Fibroblast of skin of right quadriceps (primary cell): ENCODE measurements at places on chromosomes 1 and 21.

DNA sequence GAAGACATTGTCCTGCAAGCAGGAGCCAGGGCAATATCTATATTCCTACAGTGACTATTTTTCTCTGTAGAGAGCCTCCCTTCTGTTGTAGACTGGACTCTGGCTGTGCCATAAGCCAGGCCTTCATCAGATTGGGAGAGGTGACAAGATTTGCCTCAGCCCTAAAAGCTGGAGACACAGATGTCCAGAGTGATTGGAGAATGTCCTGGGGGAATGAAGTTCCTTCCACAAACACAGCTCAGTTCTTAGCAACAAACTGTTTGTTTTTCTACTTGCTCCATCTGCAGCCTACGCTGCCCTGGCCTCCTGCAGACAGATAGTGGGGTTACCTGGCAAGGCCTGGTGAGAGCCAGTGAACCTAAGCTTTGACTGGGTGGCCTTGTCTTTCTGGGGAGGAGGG is 29.9 kb upstream of the SNX27 start:
- DNase-seq, result no peak

DNA sequence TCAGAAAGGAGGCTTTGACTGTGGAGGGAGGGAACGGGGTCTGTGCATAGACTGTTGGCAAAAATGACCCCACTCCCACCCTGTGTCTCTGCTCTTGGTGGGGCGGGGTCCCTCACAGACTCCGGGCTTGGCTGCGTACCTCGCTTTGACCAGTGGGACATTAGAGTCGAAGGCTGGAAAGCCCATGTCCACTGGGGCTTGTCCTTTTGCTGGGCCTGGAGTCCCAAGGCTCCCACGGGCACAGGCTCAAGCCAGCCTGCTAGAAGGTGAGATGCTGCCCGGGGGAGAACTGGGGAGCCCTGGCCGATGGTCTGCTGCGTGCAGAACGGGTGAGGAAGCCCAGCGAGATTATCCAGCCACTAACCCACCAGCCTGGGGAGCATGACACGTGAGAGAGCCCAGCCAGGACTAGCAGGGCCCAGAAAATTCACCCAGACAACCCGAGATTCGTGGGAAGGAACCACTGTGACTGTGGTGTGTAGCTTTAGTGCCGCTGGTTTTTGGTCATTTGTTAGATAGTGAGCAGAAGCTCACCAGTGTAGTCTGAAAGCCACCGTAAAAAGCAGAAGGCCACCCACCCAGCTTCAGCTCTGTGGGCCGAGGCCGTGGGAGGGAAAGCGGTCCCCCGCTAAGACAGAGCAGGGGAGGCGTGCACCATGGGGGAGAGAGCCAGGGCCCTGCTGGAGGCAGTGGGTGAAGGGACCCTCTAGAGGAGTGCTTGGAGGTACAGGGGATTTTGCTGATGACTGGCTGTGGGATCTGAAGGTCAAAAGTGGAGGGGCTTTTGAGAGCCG is 78.3 kb upstream of the C1orf174 start:
- no peak for DNase-seq

GRCh38 chr1:205294175-205294917 is 27.2 kb downstream of the NUAK2 start:
- peak; percentile 98 for DNase-seq

GRCh38 chr1:225318706-225319575 is 108.9 kb downstream of the LBR start:
- DNase-seq, result peak; percentile 31

DNA sequence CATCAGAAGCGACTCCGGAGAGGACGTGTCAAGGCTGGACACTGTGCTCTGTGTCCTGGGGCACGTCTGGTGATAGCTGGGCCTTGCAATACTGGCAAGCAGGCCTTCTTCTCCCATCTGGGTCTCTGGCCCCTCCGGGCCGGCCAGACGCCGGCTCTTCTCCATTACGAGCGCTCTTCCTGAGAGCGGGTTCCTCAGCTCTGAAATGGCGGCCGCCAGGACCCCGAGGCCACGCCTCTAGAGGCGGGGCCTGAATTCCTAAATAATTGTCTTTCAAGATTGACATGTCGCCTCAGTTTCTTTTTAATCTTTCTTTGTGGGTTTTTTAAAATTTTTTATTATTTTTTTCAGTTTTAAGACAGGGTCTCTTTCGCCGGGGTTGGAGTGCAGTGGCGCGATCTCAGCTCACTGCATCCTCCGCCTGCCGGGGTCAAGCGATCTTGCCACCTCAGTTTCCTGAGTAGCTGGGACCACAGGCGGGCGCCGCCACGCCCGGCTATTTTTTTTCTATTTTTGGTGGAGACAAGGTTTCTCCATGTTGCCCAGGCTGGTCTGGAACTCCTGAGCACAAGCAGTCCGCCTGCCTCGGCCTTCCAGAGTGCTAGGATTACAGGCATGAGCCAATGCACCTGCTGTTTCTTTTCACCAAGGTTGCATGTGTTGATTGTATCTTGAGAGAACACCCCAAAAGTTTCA is 9.2 kb downstream of the RNF2 start:
- DNase-seq, result no peak

DNA sequence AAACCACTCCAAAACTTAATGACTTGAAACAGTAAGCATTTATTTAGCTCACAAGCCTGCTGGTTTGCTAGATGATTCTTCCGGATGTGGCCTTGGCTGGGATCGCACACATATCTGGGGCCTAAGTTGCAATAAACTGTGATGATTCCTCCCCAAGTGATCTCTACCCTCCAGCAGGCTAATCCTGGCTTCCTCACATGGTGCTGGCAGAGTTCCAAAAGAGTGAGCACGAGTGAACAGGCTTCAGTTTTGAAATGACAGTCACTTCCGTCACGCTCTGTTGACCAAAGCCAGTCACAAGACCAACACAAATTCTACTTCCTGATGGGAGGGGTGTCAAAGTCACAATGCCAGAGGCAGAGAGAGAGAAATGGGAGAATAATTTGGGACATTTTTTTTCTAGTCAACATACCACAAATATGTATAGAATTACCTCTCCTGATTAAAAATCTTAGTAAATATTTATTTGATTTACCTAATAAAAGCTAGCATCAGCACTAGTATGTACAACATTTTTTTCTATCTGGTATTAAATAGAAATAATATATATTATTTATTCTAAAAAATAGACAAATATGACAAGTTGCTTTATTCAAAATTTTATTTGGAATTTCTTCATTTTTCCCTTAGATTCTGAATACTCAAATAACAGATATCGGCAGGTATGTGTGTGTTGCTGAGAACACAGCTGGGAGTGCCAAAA is 292.7 kb downstream of the TPR start:
- peak; percentile 80 for DNase-seq

DNA sequence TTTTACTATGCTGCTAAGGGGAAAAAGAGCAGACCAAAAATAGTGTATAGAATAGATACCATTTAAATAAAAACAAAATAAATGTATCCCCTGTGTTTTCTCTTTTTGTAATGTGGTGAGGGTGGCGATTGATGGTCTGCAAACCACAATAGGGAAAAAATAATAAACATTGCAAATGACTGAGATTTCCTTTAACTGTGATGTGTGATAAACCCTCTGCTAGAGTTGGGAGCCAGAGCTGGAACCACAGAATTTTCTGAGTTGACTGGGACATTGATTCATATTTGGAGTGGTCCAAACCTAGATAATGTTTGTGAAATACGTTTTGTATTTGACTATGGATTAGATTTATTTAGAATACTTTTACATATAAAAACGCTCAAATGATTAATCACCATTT is 70.6 kb upstream of the PTGFR start:
- DNase-seq, result peak; percentile 50

DNA sequence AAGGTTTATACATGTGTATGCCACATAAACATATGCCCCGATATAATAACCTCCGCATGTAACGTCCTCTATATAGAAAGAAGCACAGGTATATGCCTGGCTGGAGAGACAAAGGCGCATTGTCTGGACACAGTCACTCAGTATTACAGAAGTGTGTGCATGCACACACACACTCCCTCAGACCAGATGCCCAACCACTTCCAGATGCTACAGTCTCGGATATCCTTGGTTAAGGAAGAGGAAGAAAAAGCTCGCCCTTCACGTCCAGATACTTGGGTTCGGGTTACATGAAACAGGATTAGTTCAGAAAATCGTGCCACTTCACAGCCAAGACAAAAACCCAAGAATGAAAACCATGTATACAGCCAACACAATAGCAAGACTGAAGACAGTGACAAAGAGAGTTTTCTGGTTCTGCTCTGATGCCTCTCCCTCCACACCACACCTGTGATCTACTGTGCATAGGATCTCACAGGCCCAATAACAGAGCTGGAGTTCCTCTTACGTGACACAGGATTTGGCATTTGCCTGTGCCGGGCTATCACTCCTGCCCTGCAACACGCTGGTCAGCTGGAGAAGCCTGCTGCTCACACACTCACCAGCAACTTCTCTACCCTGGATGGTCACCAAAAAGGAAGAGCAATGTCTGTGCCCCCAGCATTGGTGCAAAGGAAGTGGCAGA is 75.0 kb downstream of the SSBP3 start:
- peak; percentile 76 for DNase-seq

- DNase-seq, result no peak
These were observed 10.6 kb downstream of the PAX7 start for GRCh38 chr1:18641005-18641941.

GRCh38 chr21:34880401-34880800 is 168.7 kb downstream of the RUNX1 start:
- no peak for DNase-seq

DNA sequence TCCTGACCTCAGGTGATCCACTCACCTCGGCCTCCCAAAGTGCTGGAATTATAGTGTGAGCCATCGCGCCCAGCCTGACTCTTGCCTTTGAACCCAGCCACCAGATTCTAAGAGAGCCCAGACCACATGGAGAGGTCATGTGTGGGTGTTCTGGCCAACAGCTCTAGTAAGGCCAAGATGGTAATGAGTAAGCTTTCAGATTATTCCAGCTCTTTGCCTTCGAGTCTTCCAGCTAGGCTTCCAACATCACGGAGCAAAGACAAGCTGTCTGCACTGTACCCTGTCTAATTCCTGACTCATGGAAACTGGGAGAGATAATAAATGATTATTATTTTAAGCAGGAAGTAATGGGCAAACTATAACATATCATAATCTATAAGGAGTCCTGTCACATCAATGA is 14.8 kb upstream of the ZFP69B start:
- no peak for DNase-seq

- DNase-seq, result no peak
These were observed 21.6 kb downstream of the HSF2BP start for GRCh38 chr21:43637530-43638158.

DNA sequence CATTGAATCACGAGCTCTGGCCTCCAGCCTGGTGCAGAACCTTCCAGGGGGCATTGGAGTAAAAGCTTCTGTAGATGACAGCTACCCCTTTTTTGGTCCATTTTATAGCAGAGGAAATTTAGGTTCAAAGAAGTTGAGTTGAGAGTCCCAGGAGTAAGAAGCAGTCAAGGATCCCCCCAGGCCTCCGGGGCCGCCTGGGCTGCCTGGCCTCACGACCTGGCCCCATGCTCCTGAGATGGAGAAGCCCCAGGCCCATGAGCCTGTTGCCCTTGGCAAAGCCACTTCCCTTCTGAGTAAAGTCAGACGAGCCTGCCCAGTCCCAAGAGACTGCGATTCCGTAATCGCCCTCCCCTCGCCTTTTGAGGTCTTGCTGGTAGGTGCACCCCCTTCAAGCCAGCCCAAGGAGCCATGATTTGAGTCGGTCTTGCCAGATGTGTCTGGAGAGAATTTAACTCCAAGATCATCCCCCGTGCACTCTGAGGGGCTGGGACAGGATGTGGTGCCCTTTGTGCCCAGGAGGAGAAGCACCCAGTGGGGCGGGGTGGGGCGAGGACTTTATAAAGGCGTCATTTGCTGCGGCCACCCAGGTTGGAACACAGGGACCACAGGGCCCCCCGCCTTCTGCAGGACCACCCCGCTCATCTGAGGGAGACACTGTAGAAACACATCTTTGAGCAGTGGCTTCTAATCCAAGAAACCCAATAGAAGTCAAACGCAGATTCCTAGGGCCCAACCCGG is 30.1 kb downstream of the PDE9A start:
- no peak for DNase-seq

- DNase-seq, result no peak
These were observed 32.1 kb upstream of the ADORA3 start for GRCh38 chr1:111535256-111536191.

GRCh38 chr1:42833981-42834380 is 12.4 kb upstream of the ZNF691 start:
- no peak for DNase-seq

DNA sequence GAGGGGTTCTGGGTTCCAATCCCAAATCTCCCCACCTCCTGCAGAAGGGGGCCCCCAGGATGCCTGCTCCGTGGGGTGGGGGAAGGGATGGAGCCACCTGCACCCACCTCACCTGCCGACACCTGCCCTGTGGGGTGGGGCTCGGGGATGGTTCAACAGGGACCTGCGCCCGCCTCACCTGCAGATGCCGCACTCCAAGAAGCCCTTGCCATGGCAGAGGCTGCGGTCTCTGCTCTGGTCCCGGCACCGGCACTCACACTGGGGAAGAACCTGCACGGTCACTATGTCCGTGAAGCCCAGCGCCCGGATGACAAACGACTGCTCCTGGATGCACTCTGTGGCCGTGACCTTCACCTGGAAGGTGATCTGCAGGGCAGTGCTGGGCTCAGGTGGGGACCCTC is 18.1 kb upstream of the PTTG1IP start:
- no peak for DNase-seq
